ENCODE measurements at places on chromosomes 3 and 15. TPM values are rescaled to one million over a fixed set of nuclear protein-coding genes. Genes with fewer than 3 reads are reported as not detected.

DNA sequence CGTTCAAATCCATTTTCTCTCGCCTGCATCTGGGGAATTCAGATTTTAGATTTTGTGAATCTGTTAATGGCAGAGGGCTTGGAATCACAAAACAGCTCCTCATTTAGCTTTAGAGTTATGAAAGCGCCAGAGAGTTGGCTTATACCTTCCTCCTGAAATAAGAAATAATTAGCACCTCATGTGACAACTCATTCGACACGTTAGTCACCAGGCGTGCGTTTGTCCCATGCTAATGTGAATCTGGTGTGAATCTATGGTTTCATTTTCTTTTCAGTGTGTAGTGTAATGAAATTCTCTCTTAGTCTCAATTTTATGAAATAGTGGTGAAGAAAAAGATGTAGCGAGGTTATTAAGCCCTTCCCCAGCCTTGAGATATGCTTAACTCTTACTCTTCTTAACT, 89.4 kb downstream of the EDEM1 start:
- H3K36me3 ChIP-seq = no peaks in the 10 kb centered on the region
- H3K4me3 ChIP-seq = no peak overlapping the region
- no peak for DNase-seq
- H3K27ac ChIP-seq = no peak overlapping the region

- H3K36me3 ChIP-seq = peaks cover 43% of the 10 kb centered on the region
- DNase-seq = no peak
- H3K27ac ChIP-seq = no peak overlapping the region
These were observed 4.8 kb downstream of the LPCAT4 start for GRCh38 chr15:34362047-34362773.

DNA sequence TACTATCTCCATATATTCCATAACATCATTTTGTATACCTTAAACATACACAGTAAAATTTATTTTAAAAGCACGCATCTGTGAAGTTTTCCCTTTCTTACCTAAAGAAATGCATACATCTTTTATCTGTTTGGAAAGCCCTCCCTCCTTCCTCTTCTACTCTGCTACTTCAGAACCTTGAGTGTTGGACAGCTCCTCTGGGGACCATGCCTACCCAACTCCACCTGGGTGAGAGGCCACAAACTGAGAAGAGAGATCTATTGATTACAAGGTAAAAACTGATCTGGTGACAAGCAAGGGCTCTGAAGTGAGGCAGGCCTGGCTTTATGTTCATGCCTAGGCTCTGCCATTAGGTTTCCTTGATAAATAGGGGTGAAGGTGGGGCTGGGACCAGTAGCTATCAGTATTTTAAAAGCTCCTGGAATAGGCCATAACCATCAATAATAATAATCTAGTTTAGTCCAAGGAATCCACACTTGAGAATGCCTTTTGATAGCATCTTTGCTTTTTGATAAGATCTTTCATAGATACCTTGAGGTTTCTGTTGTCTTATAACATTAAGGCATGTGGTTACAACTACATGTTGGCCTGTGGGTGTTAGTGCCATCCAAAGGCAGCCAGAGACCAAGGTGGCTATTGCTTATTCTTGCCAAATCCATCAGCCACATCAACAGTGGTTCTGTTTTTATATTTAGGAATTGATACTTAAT, 148.8 kb downstream of the KCNMB2 start:
- DNase-seq = no peak
- H3K27me3 ChIP-seq = no peaks in the 10 kb centered on the region
- no peaks in the 10 kb centered on the region for H3K4me1 ChIP-seq
- H3K27ac ChIP-seq = no peak overlapping the region
- no peaks in the 10 kb centered on the region for H3K36me3 ChIP-seq

- DNase-seq = no peak
- no peaks in the 10 kb centered on the region for H3K27me3 ChIP-seq
- peaks cover 21% of the 10 kb centered on the region for H3K36me3 ChIP-seq
These were observed 3.4 kb upstream of the SELENOT start for GRCh38 chr3:150599611-150600297.

GRCh38 chr15:58087871-58088270, 22.4 kb upstream of the ALDH1A2 start:
- H3K27ac ChIP-seq = no peak overlapping the region
- H3K27me3 ChIP-seq = peaks cover 34% of the 10 kb centered on the region
- no peak overlapping the region for H3K4me3 ChIP-seq
- no peaks in the 10 kb centered on the region for H3K36me3 ChIP-seq
- H3K4me1 ChIP-seq = no peaks in the 10 kb centered on the region

- peaks cover 46% of the 10 kb centered on the region for H3K27me3 ChIP-seq
- H3K4me1 ChIP-seq = peaks cover 2% of the 10 kb centered on the region
- no peak for DNase-seq
These were observed 82.5 kb upstream of the RGMA start for GRCh38 chr15:93171476-93171875.

- no peaks in the 10 kb centered on the region for H3K27me3 ChIP-seq
- peak; percentile 7 for DNase-seq
- no peak overlapping the region for H3K4me3 ChIP-seq
- no peak overlapping the region for H3K27ac ChIP-seq
These were observed 19.4 kb downstream of the CCDC32 start for GRCh38 chr15:40545457-40545856.

GRCh38 chr3:25547103-25547502, 117.6 kb downstream of the TOP2B start:
- no peak overlapping the region for H3K4me3 ChIP-seq
- H3K4me1 ChIP-seq = no peaks in the 10 kb centered on the region
- no peak overlapping the region for H3K27ac ChIP-seq
- no peaks in the 10 kb centered on the region for H3K36me3 ChIP-seq
- peaks cover 5% of the 10 kb centered on the region for H3K27me3 ChIP-seq

The GPR62 gene
- not detected for total RNA-seq

The WDR49 gene
- total RNA-seq = not detected

Data from activated CD8-positive, alpha-beta memory T cell treated with anti-CD3 and anti-CD28 coated beads, Interleukin-2, amount 10 ng/mL, durations not matched to agents 7 days and 5 days (primary cell).